ENCODE measurements at places on chromosomes 5 and 9.
A peak's percentile ranks its signal among the peaks of the same experiment; 100 is the strongest.

- DNase-seq: no peak
Observed at GRCh38 chr9:7338586-7339281, 460.8 kb downstream of the DMAC1 start.

DNA sequence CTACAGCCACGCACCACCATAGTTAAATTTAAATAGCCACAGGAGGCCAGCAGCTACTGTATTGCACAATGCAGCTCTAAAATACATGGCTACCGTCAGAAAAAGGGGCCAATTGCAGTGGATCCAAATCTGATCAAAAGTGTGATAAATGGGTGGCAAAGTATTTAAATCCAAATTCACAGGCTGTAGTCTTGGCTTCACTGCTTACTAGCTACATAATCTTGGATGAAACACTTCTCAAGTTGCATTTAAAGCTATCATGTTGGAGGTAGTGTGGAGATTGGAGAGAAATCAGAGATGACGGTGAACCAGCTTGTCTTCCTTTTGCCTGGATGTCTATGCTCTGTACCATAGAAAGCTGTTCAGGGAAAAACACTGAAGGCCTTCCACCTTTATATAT is 24.0 kb upstream of the SLC44A1 start:
- no peak for DNase-seq

DNA sequence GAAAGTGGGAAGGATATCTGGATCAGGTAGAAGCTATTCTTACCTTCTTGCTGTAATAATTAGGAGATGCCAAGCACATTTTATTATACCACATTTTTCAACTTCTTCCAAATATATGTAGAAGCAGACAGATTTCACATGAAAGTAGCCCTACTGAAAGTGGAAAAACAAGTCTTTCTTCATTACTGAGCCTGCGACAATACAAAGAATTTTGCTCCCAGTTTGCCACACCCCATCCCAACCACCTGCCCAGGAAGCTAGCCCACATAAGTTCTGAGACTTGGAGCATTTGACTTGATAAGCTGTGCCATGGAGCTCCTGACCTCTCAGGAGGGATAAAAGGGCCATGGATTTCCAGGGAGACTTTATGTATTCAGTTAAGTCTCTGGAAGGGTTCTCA is 249.1 kb upstream of the ADCY2 start:
- no peak for DNase-seq

DNA sequence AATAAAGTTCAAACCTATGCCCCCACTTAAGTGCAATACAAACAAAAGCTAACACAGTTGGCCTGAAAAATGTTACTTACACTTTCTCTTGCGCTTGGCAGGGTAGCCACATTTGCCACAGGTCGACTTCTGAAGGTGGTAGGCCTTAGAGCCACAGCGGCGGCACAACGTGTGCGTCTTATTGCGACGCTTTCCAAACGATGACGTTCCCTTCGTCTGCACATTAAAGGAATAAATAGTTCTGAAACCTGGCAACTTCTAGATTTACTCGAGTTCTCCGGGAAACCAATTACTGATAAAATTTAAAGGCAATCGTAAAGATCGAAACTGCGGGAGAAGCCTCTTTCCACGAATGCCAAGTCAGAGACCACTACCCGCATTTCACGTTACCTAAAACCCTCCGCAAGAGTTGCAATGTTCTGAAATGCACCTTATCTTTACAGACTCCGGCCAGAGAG is 602 bp downstream of the RPL37 start:
- peak; percentile 64 for DNase-seq

- no peak for DNase-seq
Observed at GRCh38 chr9:75713335-75713734, 177.1 kb upstream of the PCSK5 start.

GRCh38 chr5:132781029-132781428 is 4.0 kb upstream of the SEPTIN8 start:
- DNase-seq: no peak

DNA sequence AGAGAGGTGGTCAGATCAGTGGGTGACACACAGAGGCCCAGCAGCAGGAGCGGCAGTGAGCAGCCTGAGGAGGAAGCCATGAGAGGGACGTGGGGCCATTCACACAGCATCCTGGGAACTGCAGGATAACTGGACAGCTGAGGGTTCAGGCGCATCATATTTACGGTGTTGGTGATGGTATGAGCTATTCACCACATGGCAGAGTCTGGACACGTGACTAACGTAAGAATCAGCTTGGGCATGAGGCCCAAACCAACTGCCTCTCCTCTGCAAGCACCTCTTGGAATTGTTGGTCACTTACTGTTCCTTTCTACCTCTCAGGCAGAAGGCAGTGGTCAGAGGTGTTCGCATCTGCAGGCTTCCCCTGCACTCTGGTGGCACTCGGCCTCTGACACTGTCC is 141.1 kb downstream of the ENTREP1 start:
- no peak for DNase-seq

GRCh38 chr5:12284604-12285003 is 380.4 kb upstream of the CTNND2 start:
- no peak for DNase-seq

DNA sequence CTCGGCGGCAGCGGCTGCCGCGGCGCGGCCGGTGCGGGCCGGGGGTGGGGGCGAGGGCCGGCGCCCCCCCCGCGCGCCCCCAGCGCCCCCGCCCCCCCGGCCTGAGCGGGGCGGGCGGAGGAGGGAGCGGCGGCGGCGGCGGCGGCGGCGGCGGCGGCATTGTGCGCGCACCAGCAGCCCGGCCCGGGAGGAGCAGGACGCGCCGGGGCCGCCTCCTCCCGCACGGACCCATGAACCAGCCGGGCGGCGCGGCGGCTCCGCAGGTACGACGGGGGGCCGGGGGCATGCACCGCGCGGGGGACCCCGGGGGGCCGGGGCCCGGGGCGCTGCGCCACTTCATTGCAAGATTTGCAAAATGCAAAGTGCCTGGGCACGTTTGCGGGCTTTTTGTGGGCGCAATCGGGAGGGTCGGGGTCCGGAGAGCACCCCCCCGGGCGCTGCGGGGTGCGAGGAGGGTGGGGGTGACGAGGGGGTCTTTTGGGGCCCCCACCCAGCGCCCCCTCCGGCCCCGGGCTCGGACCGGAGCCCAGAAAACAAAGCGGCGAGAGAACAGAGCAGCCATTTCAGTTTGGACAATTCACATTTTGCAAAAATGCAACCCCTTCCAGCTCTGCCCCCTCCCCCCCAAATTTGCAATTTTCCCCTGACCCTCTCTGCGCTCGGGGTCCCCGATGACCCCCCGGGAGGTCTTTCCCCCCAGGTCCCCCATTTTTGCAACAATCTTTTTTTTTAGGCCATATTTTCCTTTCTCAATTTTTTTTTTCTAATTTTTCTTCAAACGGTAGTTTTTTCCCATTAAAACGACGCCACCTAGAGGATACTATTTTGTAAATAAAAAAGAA is at the start of gene ZNF618:
Gene ZNF618 (plus strand): TSS at position 159 of the 842 bp plus-strand sequence. CDS start 72 bp downstream, at position 231.
- DNase-seq: peak; percentile 44

- DNase-seq: no peak
Observed at GRCh38 chr5:168908207-168908606, 329.0 kb upstream of the PANK3 start.

DNA sequence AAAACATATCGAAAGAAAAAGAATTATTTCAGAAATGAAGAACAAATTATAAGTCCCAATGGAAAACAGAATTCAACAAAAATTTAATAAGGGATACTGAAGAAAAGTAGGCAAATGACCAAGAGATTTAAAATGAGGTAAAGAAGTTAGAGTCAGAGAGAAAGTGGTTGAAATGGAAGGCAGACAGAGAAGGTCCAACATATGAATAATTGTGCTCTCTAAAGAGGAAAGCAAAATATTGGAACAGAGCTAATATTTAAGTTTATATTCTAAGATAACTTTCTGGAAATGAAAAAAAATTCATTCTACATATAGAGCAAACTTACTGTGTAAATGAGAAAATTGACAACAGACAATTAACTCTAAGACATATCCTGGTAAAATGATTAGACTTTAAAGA is 94.1 kb downstream of the PTCH1 start:
- peak; percentile 6 for DNase-seq

DNA sequence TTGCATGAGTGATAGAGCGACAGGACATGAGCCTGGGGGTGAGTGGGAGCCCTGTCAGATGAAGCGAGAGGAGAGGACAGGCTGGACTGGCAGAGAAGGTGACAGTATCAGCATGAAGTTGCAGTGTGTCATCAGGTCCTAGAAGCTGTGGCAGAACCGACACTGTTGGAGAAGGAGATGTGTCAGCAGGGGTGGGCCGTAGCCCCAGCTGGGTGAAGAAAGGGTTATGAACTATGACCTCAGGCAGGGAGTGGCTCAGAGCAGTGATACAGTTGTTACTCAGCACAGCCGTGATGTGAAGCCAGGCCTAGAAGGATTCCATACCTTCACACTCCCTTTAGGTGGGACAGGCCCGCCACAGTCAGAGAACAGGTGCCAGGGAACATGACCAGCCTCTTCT is 7.6 kb downstream of the PCYOX1L start:
- no peak for DNase-seq

- no peak for DNase-seq
Observed at GRCh38 chr5:2375291-2375690, 376.2 kb downstream of the IRX2 start.

DNA sequence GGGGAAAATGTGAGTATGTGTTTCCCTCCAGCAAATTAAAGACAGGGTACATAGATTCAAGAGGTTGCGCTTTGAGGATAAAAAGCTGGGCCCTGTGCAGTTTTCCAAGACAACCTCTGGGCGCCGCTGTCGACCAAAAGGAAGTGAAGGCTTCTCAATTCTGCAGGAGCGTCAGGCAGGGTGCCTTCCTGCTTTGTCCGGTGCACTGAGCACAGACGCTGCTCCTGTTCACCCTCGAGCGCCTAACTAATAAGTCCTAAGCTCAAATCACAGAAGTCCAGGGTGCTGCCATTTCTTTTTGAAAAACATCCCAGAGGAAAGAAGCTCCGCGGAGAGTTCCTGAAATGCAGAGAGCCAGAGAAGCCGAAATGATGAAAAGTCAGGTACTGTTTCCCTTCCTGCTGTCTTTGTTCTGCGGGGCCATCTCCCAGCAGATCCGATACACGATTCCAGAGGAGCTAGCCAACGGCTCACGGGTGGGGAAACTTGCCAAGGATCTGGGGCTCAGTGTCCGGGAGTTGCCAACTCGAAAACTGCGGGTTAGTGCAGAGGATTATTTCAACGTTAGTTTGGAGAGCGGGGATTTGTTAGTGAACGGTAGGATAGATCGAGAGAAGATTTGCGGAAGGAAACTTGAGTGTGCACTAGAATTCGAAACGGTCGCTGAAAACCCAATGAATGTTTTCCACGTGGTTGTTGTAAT is at the start of gene PCDHGB1:
Gene PCDHGB1 (plus strand): TSS at position 183 of the 703 bp plus-strand sequence. CDS start 162 bp downstream, at position 345.
- peak; percentile 59 for DNase-seq

- no peak for DNase-seq
Observed at GRCh38 chr9:103721056-103721455, 373.1 kb upstream of the SMC2 start.

- DNase-seq: no peak
Observed at GRCh38 chr9:97970165-97970564, 13.0 kb upstream of the ANP32B start.

DNA sequence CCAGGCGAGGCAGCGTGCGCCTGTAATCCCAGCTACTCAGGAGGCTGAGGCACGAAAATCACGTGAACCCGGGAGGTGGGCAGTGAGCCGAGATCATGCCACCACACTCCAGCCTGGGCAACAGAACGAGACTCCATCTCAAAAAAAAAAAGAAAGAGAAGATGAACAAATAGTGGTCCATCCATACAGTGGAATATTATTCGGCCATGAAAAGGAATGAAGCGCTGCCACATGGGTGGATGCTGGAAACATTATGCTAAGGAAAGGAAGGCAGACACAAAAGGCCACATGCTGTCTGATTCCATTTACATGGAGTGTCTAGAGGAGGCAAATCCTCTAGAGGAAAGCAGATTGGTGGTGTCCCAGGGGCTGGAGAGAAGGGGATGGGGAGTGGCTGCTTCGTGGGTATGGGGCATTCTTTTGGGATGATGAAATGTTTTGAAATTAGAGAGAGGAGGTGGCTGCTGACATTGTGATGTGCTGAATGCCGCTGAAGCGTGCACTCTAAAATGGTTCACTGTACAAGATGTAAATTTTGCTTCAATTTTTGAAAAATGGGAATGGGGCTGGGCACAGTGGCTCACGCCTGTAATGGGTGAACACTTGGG is 17.0 kb downstream of the PLPP7 start:
- DNase-seq: no peak

DNA sequence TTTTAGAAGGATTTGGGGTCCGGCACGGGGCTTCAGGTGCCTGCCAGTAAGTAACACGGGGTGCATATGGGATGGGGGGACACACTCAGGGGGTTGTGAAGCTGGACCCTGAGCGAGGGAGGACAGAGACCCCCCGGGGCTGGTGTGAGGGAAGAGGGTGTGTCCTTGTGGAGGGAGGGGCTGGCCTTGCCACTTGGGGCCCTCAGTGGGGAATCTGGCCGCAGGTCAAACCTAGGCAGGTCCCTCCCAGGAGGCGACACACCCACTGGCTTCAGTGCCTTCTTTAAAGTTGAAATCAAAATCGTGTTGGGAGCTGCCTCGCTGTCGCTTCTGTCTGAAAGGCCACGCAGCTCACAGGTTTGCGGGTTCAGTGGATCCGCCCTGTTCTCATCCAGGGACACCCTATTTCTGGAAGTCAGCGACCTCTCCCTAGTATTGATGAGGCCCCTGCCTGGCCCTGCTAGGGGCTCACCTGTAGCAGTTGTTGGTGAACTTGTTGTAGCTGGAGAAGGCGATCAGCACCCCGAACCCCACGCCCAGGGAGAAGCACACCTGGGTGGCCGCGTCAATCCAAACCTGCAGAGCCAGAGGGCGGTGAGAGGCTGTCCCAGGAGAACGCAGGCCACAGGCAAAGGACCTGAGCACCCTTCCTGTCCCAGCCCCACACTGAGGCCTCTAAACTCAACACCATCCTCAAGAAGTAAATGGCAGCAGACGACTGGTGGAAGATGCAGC is 29.4 kb downstream of the SLC6A3 start:
- no peak for DNase-seq

DNA sequence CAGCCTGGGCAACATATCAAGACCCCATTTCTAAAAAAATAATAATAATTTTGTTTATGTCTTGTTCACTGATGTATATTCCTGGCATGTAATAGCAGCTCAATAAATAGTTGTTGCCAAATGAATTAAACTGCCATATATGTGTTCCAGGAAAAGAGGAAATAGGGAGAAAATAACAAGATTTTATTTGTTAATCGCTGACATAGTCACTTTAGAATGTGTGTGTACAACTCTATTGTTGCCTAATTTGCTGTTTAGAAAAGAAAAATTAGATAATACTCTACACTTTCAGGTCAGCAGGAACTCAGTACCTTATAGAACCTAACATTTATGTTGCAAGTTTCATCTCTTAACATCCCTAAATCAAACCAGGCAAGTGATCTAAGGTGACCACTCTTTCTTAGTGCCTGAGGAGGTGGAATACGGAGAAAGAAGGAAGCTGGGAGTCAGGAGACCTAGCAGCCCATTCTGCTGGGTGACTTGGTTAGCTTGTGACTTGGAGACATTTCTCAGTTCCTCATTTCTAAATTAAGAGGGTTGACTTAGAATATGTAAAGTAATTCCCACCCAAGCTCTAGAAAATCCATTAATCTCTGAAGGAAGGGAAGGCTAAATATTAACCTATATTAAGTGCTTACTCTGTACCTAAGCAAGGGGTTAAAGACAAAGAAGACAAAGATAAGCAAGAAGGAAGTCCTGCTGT is 110.3 kb upstream of the IQGAP2 start:
- no peak for DNase-seq

- no peak for DNase-seq
Observed at GRCh38 chr9:109775516-109775915, 4.5 kb upstream of the PALM2AKAP2 start.
